ENCODE measurements at places on chromosomes 3 and 15. TPM values are rescaled to one million over a fixed set of nuclear protein-coding genes. Genes with fewer than 3 reads are reported as not detected.

A4GNT gene
- not detected for total RNA-seq

CCR8 gene
- not detected for total RNA-seq

GOLGA6A gene
- total RNA-seq = not detected

ZBBX gene
- not detected for total RNA-seq

PLSCR2 gene
- total RNA-seq = not detected

KNL1 gene
- total RNA-seq = 1.2 TPM

DNASE1L3 gene
- total RNA-seq = 3.9 TPM

CCDC39 gene
- not detected for total RNA-seq

HMCES gene
- 41.4 TPM for total RNA-seq

LRRN1 gene
- total RNA-seq = 3.0 TPM

IL17RD gene
- 6.2 TPM for total RNA-seq

GRAMD2A gene
- total RNA-seq = not detected

GRCh38 chr3:81869382-81869781 lies 107.9 kb upstream of the GBE1 start:
- DNase-seq = no peak

GRCh38 chr3:25610167-25610566 lies 54.5 kb downstream of the TOP2B start:
- no peak for DNase-seq

DNA sequence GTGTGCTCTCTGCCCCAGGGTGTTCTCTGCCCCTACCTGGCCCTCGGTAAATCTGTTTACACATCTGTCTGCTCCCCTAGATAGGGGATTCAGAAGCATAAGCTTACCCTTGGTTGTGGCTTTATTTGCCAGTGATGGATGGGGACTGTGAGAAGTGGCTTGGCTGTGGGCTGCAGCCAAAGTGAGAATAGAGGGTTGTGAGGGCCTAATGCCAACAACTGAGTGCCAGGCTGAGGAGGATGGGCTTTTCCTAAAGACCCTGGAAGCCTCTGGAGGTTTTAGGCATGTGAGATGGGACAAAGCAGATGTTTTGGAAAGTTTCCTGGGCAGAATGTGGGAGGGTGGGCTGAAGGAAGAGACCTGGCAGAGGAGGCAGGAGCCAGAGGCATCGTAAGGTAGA lies 15.4 kb upstream of the APEH start:
- DNase-seq = no peak

DNA sequence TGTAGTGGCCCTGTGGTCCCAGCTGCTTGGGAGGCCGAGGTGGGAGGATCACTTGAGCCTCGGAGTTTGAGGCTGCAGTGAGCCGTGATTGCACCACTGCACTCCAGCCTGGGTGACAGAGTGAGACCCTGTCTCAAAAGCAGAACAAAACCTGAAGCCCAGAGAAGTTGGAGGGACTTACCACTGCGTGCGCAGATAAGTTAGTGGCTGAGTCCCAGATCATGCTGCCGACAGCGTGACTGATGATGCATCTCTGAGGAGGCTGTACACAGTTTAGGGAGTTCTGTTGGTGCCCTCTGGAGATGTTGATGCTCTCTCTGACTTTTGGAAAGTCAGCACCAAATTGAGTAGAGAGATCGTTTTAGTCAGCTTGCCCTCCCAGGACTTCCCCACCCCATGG lies 15.8 kb upstream of the ABTB1 start:
- DNase-seq = no peak

DNA sequence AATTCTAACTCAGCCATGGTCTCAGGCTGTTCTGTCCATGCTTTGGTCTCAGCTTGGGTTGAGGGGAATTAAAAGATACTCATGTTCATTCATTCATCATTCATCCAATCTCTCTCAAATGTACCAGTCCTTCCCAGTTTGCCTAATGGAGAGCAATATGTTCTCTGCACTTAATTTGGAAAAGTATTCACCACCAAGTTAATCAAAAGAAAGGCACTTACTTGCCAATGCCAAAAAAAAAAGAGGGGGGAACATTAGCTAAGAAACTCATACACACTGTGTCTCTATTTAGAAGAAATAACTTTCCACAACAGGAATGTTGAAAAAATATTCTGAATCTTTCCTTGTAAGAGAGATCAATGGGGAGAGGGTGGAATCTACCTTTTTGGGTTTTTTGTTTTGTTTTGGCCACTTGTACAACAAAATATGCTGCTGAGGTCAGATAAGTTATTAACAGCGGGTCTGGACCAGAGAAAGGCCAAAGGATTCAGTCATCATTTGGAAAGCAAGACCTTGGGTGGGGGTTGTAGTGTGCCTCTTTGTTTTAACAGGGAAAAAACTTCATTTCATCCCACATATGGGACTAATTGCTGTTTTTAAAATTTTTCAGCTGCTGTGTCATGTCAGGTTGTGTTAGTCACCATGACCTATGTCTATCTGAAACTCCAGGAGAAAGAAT lies 152.3 kb downstream of the FBN1 start:
- peak; percentile 24 for DNase-seq

DNA sequence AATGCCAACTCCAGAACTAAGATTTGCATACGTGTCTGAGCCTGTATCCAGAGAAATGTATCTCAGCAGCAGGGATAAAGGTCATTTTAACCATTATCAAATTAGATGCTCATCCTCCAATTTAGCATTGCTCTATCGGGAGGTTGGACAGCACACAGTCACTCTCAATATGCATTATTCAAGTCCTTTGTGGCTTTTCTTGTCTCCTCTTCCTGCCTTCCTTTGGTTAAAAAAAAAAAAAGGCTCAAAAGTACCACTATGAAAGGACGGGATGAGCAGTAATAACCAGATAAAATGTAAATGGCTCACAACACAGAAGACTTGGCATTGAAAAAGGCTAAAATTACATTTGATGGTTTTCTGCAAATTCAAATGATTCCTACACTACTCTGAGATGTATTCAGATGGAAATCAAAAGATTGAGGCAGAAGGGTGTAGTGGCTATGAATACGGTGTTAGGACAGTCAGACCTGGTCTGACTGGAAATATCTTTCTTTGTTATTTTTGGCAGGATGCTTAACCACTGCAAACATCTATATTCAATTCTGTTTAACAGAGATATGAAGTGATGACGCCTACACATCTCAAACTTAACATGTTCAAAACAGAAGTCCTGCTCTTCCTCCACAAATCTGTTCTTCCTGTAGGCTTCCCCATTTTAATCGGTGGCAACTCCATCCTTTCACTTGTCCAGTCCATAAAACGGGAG lies 109.6 kb downstream of the ADAMTS9 start:
- no peak for DNase-seq

DNA sequence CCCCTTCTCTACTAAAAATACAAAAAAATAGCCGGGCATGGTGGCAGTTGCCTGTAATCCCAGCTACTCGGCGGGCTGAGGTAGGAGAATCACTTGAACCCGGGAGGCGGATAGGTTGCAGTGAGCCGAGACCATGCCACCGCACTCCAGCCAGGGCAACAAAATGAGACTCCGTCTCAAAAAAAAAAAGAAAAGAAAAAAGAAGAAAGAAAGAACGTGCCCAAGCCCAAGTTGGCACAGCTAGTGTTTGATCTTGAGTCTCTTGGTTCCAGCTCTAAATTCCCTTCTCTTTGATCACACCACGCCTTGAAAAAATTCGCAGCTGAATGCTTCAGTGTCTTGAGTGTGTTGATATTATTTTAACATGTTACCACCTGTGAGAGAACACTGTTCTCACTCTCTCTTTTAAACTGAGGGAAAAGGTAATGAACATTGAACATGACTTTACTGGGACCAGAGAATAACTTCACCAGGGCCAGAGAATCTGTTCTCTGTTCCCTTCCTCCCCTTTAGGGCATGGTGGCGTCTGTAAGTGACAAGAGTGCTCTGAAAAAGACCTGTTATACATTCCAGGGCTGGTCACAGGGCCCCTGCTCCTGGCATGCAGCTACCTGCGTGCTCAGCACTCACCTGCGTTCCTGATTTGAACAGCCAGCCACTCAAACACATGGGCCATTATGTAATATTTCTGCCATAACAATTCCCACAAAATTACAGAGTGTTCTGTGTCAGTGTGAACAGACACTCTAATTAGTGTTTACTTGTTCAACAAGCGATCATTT lies 19.0 kb downstream of the SLCO3A1 start:
- no peak for DNase-seq

- DNase-seq = no peak
Measured at GRCh38 chr3:61868499-61868898, 307.1 kb downstream of the PTPRG start.

- DNase-seq = peak; percentile 58
Measured at GRCh38 chr3:9500108-9501050, 53.2 kb downstream of the LHFPL4 start.

DNA sequence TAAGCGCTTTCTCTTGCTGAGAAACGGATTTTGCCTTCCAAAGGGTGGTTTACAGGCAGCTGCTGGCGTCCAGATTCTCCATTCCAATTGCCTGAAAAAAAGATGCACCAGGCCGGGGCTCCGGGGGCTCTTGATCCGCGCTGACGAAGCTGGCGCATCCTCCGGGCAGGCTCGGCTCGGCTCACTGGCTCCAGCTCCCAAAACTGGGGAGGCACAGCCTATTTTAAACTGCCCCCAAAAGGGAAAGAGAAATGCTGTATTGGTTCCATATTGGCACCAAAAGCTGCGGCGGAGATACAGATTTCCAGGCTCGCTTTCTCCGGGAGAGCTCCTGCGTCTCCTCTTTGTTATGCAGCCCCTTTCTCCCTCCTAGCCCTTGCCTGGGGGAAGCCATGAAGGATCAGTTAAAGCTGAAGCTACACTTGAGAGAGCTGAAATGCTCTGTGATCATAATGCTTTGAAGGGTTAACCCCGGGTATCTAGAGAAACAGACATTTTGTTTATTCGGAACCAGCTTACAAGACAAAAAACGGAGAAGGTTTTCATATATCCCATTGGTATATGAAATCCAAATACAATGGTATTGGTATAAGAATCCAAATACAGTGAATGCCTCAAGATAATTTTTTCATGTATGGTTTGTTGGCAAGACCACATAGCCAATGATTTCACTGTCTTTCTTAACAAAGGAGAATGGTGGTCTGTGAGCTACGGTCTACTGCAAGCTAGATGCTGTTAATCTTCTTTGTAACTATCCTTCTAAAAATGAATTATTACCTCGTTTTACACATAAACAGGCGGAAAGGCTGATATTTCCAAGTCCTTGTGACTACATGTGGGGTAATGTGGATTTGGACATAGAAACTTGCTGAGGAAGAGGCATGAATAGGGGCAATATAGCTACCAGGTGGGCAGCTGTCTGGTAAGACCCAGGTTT lies 693 bp downstream of the CD200 start:
- peak; percentile 21 for DNase-seq

- DNase-seq = no peak
Measured at GRCh38 chr3:156739976-156740375, 65.6 kb downstream of the TIPARP start.

DNA sequence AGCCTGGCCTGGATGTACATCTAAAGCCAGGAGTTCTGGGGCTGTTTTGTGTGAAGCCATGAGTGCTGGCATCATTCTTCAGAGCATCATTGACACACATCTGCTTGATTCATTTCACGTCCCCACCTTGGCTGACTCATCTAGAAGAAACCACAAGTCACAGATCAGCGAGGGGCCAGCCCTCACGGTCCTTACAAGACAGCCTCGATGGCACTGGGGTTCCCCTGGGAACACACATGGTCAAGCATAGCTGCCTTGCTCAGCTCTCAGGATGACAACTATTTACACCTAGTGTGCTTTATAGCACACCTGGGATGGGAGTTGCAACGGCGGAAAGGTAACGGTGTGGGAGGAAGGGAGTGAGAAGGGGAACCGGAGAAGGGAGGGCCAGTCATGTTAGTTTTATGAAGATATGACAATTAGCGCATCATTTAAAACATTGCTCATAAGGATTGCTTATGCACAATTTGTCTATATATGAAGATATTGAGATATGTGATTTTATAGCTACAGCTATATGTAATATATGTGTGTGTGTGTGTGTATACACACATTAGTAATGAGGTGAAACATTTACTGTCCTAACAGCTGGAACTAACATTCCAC lies 227.1 kb downstream of the RPLP1 start:
- no peak for DNase-seq

DNA sequence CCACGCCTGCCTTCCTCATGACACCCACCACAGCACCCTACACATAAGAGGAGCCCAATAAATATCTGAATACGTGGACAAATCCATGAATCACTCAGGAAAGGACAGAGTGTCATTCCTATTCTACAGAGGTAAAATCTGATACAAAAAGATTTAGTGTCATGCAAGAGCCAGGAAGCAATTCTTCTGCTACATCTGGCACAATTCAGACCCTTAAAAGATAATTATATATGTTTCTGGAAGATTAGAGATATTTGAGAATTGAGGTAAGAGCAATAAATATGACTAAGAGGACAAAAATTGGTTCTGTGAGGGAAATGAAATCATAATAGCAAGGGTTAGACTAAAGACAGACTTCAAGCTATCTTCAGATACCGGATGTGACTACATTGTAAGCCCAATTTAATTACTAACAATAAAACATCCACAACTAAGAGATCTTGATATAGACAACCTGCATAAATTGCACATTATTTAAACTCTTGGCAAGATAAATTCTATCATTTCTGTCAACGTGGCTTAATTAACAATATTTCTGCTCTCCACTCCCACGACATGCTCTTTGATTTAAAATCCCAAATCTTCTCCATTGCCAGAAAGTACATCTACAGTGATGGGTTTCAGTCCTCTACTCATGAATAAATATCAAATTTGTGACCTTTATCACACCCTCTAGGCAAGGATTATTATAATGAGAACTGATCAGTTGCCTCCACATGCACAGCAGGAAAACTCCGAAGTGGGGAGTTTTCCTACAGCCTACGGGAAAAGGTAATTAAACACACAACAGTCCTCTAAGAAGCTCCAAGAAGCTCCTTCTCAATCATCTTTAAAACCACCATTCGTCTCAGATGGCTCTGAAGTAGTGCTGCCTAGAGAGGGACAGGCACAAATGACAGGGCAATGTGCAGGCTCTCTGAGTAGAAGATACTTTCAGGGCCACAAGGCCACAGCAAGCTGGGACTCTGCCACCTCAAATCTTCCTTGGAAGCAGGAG lies 32.6 kb downstream of the MB21D2 start:
- no peak for DNase-seq

- no peak for DNase-seq
Measured at GRCh38 chr3:46112984-46113383, 85.7 kb upstream of the XCR1 start.

GRCh38 chr3:46100812-46101211 lies 73.5 kb upstream of the XCR1 start:
- DNase-seq = no peak

DNA sequence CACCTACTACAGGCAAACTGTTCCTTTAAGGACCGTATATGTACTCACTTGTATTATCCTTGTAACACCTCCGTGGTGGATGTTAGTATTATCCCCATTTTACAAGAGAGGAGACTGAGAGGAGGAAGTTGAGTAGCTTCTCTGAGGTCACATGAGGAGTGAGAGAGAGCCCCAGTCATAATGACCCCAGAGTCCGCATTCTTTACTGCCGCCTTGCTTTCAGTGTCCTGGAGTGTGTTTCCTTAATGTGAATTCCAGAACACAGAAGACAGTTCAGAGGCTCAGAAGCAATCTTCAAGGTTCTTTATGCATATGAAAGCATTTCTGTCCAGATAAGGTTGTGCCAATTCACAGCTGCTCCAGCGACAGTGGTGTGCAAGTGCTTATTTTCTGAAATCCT lies 199.2 kb downstream of the CACNA2D3 start:
- DNase-seq = no peak
